Urothelium cell line (cell line): ENCODE measurements at places on chromosomes 13 and 19.

- no peak for DNase-seq
Measured at GRCh38 chr13:35729926-35730627, 253.6 kb upstream of the MAB21L1 start.

DNA sequence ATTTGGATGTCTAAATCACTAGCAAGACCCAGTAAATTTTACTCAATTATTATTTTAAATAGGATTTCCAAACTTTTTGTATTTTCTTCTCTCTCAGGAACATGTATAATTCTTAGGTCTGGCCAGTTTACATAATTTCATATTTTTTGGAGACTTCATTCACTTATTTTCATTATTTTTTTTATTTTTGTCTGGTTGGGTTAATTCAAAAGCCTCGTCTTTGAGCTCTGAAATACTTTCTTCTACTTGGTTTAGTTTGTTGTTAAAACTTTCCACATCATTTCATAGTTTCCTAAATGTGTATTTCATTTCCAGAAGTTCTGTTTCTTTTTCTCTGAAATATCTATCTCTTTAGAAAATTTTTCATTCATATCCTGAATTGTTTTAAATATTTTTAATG is 322.9 kb upstream of the SPRY2 start:
- no peak for DNase-seq

DNA sequence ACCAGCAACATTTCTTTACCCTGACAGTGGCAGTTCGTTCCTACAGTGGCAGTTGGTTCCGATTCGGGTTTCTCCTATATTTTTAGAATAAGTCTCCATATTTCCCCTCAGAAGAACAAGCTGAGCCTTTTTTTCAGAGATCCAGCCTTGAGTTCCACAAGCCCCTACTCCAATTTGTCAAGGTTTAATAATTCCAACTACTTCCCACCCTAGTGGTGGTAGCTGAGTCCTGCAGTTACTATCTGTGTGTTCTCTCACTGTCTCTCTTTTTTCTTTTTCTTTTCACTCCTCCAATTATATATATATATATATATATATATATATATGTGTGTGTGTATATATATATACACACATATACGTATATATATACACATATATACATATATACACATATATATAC is 1347.3 kb downstream of the PCDH9 start:
- no peak for DNase-seq

- no peak for DNase-seq
Measured at GRCh38 chr13:113657851-113658741, at the start of gene ATP4B. ATP4B (minus strand) TSS chr13:113658198; CDS start chr13:113658144, 54 bp downstream.

GRCh38 chr19:10535613-10536012 is 8.1 kb upstream of the ATG4D start:
- no peak for DNase-seq
